ENCODE measurements at places on chromosomes 12 and 14. TPM values are rescaled to one million over a fixed set of nuclear protein-coding genes. Genes with fewer than 3 reads are reported as not detected.

The PFKM gene
- 69.3 TPM for total RNA-seq

The MMP17 gene
- 2.3 TPM for total RNA-seq

The PMCH gene
- total RNA-seq = not detected

The PAX9 gene
- not detected for total RNA-seq

The PTPN6 gene
- total RNA-seq = 0.18 TPM

The KRT78 gene
- not detected for total RNA-seq

The INHBC gene
- 0.28 TPM for total RNA-seq

The KRT83 gene
- not detected for total RNA-seq

The PRR4 gene
- total RNA-seq = 3.3 TPM

The PABPN1 gene
- 129 TPM for total RNA-seq

The BICDL1 gene
- 0.18 TPM for total RNA-seq

- H3K27me3 ChIP-seq = no peaks in the 10 kb centered on the region
- H3K4me3 ChIP-seq = no peak overlapping the region
- H3K4me1 ChIP-seq = no peaks in the 10 kb centered on the region
- no peak overlapping the region for H3K27ac ChIP-seq
- no peaks in the 10 kb centered on the region for H3K36me3 ChIP-seq
These were observed 157.4 kb downstream of the RGS6 start for GRCh38 chr14:72089625-72090024.

DNA sequence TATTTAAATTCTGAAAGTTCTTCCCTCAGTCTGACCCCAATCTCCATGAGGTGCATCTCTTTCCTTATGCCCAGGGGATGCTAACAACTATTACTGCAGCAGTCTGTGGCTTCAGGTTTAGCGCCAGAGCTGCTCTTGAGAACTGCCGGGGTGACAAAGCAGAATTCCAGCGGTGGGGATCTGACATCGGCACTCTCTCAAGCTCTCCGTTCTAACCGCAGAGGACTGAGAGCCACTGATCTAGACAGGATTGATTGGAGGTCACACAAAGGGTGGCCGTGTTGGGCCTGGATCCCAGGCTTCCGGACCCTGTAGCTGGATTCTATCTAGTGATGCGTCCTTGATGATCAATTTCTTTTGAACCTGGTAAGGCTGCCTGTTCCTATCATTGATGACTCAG, 155.6 kb upstream of the TMEM132C start:
- H3K27me3 ChIP-seq = no peaks in the 10 kb centered on the region
- no peaks in the 10 kb centered on the region for H3K4me1 ChIP-seq
- no peak overlapping the region for H3K27ac ChIP-seq
- H3K36me3 ChIP-seq = no peaks in the 10 kb centered on the region
- H3K4me3 ChIP-seq = no peak overlapping the region
- no peak for DNase-seq

- H3K27ac ChIP-seq = no peak overlapping the region
- H3K36me3 ChIP-seq = no peaks in the 10 kb centered on the region
- H3K27me3 ChIP-seq = no peaks in the 10 kb centered on the region
- H3K4me3 ChIP-seq = no peak overlapping the region
These were observed 25.1 kb upstream of the ATP2B1 start for GRCh38 chr12:89733579-89734201.

- no peaks in the 10 kb centered on the region for H3K36me3 ChIP-seq
- peaks cover 23% of the 10 kb centered on the region for H3K4me1 ChIP-seq
- DNase-seq = peak; percentile 42
- H3K4me3 ChIP-seq = no peak overlapping the region
- peak overlapping the region; percentile 57 for H3K27ac ChIP-seq
These were observed 216.3 kb upstream of the FLRT2 start for GRCh38 chr14:85313560-85314207.

DNA sequence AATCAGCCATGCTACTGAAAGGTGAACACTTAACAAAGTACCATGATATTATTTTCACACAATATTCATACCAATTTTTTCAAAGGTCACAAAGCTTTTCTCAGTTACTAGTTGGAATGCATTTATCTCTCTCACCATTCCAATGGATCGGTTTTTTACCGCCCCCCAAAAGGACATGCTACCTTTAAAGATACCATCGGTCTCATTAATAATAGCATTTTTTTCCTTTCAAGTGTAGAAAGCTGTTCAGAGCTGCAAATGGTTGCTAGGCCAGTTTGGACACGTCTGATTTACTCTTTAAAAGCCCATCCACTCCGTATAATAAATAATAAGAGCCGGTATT, 34.9 kb upstream of the STON2 start:
- no peak for DNase-seq
- no peaks in the 10 kb centered on the region for H3K36me3 ChIP-seq
- no peak overlapping the region for H3K27ac ChIP-seq
- no peaks in the 10 kb centered on the region for H3K27me3 ChIP-seq
- H3K4me1 ChIP-seq = peaks cover 9% of the 10 kb centered on the region

- H3K27me3 ChIP-seq = no peaks in the 10 kb centered on the region
- no peak overlapping the region for H3K4me3 ChIP-seq
- no peak for DNase-seq
- H3K36me3 ChIP-seq = no peaks in the 10 kb centered on the region
- no peak overlapping the region for H3K27ac ChIP-seq
These were observed 99.2 kb upstream of the SCAF11 start for GRCh38 chr12:46089414-46090162.

DNA sequence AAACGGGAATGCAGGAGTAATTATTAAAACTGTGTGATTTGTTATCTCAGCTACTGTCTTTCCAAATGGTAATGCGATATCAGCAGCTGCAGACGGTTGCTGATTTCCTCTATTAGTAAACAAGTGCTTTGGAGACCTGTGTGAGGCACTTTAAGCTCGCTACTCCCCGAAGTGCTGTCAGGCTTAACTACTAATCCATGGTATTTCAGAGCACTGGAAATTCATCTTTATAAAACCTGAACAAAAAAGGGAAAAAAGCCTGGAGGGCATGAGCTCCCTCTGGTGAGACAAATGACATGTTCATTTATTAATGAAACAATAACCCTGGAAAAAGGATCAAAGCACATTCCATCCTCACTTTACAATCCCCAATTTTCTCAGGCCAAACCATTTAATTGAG, 143.6 kb upstream of the OTX2 start:
- H3K27ac ChIP-seq = no peak overlapping the region
- no peaks in the 10 kb centered on the region for H3K27me3 ChIP-seq
- DNase-seq = peak; percentile 73
- H3K4me1 ChIP-seq = peaks cover 55% of the 10 kb centered on the region
- no peak overlapping the region for H3K4me3 ChIP-seq
- no peaks in the 10 kb centered on the region for H3K36me3 ChIP-seq

GRCh38 chr12:124592481-124593160, 25.2 kb upstream of the NCOR2 start:
- no peaks in the 10 kb centered on the region for H3K36me3 ChIP-seq
- DNase-seq = no peak
- H3K27me3 ChIP-seq = no peaks in the 10 kb centered on the region
- no peak overlapping the region for H3K27ac ChIP-seq

GRCh38 chr12:897386-897785, 52.1 kb downstream of the RAD52 start:
- peaks cover 15% of the 10 kb centered on the region for H3K4me1 ChIP-seq
- H3K27me3 ChIP-seq = no peaks in the 10 kb centered on the region
- H3K27ac ChIP-seq = peak overlapping the region; percentile 45
- H3K4me3 ChIP-seq = no peak overlapping the region
- peak; percentile 72 for DNase-seq
- peaks cover 81% of the 10 kb centered on the region for H3K36me3 ChIP-seq

GRCh38 chr14:20383636-20384035, 29.7 kb downstream of the TEP1 start:
- no peak overlapping the region for H3K4me3 ChIP-seq
- H3K4me1 ChIP-seq = no peaks in the 10 kb centered on the region
- H3K27me3 ChIP-seq = no peaks in the 10 kb centered on the region
- H3K36me3 ChIP-seq = peaks cover 6% of the 10 kb centered on the region
- H3K27ac ChIP-seq = no peak overlapping the region

DNA sequence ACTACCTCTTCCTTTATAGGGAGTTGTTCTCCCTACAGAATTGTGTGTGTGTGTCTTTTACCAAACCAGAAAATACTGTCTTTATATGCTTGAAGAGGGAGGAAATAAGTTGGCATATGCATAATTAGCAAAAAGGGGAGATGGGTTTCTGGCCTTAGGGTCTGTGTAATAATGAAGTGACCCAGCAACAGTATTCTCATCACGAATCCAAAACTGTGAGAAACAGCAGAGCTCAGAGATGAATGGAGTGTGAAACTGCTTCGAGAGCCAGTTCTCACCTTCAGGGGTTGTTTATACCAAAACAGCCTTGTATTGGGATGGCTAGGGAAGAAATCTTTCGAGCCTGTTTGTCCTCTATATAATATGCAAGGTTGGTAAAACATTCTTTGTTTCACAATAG, 227.5 kb downstream of the MON2 start:
- no peak overlapping the region for H3K4me3 ChIP-seq
- H3K4me1 ChIP-seq = no peaks in the 10 kb centered on the region
- no peaks in the 10 kb centered on the region for H3K36me3 ChIP-seq
- no peaks in the 10 kb centered on the region for H3K27me3 ChIP-seq
- H3K27ac ChIP-seq = no peak overlapping the region
- no peak for DNase-seq

DNA sequence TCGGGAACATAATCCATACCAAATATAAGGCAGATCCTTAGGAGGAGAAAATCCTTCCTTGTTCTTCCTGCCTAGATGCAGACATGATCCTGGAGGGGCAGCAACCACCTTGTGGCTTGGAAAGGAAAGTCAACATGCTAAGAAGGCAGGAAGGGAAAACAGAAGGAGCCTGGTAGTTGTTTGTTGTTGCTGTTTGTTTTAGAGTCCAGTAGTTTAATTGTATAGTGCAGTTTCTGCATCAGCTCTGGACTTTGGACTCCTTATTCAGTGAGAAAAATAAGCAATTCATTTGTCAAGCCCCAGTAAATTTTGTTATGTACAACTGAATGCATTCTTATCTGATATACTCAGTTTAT, 45.7 kb upstream of the APPL2 start:
- DNase-seq = no peak
- H3K27me3 ChIP-seq = no peaks in the 10 kb centered on the region
- H3K36me3 ChIP-seq = no peaks in the 10 kb centered on the region
- no peaks in the 10 kb centered on the region for H3K4me1 ChIP-seq

DNA sequence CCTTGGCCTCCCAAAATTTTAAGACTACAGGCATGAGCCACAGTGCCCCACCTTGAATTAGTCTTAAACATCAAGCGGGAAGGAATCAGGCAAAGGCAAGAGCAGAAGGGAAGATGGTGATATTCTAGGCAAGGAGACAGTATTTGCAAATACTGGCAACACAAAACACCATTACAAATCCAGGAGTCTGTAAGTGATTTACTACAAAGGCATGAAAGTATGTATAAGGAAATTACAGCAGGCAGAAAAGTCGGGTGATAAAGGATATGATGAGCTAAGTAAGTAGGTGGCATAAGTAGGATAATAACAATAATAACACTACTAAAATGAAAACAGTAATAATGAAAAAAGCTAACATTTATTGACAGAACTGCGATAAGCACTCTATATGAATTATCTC, 28.5 kb downstream of the FMNL3 start:
- no peak for DNase-seq
- peaks cover 9% of the 10 kb centered on the region for H3K4me1 ChIP-seq
- H3K27me3 ChIP-seq = no peaks in the 10 kb centered on the region
- no peak overlapping the region for H3K27ac ChIP-seq
- H3K36me3 ChIP-seq = no peaks in the 10 kb centered on the region
- no peak overlapping the region for H3K4me3 ChIP-seq

DNA sequence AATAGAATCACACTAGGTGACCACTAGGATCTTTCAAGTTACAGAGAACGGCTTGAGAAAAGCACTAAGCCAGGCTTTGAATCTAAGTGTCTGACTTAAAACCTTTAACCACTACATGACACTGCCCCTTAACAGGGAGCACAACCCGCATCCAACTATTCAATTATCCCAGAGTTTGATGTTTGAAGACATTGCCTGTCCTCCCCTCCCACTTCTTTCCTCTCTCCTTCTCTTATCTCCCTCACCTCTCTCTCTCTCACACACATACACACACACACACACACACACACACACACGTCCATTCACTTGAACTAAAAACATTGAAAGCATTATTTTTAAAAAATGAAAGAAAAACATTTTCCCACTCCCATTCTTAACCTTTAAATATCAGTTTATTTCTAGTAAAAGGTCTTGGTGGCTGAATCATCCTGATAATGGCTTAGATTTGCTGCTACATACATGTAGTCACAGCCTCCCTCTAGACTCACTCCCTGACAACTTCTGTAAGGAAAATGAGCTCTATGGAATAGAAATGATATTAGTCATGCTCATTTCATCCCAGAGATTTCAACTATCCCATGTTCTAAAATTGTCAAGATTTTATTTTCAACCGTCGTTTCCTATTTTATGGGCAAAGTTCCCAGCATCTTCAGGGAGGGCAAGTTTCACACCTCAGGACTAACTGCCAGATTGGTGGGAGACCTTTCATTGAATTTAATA, 53.5 kb upstream of the RAP1B start:
- no peaks in the 10 kb centered on the region for H3K36me3 ChIP-seq
- no peaks in the 10 kb centered on the region for H3K4me1 ChIP-seq
- H3K27ac ChIP-seq = no peak overlapping the region
- H3K4me3 ChIP-seq = no peak overlapping the region

DNA sequence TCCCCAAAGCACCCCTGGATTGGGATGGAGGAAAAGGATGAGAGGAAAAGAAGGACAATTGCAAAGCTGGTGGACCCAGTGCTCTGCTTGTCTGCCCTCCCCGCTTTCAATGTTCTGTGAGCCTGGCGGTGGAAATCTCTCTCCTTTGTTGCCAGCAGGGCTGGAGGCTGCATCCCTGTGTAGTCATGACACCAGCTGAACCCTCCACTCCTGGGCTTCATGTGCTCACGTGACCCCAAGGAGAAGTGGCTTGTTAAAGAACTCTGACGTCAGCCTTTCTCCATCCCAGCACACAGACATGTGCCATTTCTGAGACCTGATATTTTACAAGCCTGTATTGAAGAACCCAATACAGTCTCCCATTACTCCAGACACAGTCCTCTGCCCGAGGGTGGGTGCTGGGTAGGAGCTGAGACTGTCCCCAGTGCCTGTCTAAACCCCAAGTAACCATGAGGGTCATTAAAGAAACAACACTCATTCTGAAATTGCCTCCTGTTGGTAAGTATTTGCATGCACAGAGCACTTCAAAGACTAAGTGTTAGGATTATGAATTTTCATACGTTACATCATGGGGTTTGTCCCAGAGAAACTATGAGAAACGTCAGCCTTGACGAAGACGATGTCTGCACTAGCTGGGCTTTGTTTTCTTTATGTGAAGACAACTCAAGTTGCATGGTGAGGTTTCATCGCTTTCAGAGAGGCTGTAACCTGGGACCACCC, 21.7 kb downstream of the GALNT16 start:
- H3K36me3 ChIP-seq = no peaks in the 10 kb centered on the region
- no peaks in the 10 kb centered on the region for H3K4me1 ChIP-seq
- H3K27me3 ChIP-seq = no peaks in the 10 kb centered on the region
- no peak for DNase-seq

GRCh38 chr12:72966684-72967083, 694.5 kb downstream of the TRHDE start:
- H3K27ac ChIP-seq = no peak overlapping the region
- H3K4me1 ChIP-seq = no peaks in the 10 kb centered on the region
- no peaks in the 10 kb centered on the region for H3K36me3 ChIP-seq
